ENCODE measurements at places on chromosomes 1 and 21.

DNA sequence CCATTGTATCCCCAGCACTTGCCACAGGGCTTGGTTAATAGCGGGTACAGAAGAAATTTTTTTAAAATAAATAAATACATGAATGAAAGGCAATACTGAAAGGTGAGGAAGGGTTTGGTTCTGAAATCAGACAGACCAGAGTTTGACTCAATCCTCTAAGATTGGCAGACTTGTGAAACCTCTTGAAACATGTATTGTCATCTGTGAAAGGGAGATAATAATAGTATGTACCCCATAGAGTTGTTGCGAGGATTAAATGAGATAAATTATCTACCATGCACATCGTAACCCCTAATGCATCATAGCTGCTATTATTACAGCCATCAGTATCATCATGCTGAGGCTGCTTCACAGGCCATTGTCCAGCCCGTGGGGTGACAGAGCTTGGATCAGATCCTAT, 41.4 kb downstream of the S1PR1 start:
- DNase-seq, result no peak

DNA sequence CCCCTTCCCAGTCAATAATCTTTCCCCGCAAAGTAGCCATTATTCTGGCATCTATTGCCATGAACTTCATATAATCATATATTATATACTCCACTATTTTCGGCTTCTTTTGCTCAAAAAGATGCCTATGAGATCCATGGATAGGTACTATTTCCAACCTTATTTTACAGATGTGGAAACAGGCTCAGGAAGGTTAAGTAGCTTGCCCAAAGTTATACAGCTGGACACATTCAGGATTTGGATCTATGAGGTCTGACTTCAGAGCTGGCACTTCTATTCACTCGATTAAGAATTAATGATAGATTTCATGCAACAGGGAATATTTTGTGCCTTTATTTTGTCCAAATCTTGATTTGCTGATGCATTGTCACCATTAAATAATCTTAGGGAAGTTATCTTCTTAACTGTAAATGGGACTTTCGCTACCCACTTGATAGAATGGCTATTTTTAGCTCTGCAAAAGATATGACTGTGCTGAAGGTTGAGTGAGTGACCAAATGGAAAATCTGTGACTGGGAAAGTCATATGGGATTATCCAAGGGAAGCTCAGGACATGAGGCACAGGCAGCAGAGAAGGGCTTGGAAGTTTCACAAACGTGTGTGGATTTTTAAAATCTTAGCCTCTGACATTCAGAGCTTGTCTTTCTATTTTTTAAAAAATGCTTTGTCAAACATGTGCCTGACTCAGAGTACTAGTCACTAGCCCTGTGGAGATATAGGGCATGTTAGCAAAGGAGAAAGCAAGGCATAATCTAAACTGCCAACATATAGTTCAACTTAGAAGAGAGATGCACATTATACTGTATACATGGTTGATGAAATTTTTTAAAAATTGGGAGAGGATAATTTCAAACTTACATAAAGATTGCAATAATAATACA, 36.5 kb downstream of the GIPC2 start:
- no peak for DNase-seq

GRCh38 chr1:156937883-156938282, 17.5 kb downstream of the LRRC71 start:
- DNase-seq, result no peak

- no peak for DNase-seq
These were observed 177.3 kb downstream of the CACNA1E start for GRCh38 chr1:181660621-181661020.

DNA sequence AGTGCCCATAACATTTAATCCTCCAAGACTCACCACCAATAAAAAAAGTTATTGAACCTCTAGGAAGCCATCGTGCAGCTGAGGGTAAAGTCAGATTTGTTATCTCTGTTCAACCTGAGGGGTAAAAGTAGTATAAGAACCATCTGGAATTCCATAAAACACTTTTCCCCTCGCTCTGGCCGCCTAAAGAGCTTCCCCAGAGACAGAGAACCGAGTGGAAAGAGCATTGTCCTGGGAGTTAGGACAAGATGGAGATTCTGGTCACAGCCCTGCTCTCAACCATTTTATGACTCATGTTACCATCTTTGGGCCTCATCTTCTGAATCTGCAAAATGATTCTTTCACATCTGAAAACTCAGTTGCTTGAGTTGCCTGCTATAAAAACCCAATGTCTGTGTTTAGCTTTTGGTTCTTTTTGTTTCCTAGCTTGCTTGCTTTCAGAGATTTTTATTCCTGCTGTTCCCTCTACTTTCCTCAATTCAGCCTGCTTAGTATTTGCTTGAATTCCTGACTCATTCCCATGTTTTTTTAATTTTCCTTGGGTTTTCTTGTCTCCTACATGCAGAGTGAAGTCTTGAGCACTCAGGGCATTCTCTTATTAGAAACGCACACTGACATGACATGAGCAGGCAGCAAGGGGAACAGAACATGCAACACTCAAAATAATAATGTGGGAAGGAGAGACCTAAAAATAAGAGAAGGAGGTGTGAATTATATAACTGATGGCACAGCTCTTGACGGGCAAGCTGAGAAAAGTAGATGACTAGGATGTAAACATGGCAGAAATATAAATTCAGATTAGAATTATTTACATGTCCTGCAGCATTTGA, 1.7 kb downstream of the EPHX4 start:
- no peak for DNase-seq

DNA sequence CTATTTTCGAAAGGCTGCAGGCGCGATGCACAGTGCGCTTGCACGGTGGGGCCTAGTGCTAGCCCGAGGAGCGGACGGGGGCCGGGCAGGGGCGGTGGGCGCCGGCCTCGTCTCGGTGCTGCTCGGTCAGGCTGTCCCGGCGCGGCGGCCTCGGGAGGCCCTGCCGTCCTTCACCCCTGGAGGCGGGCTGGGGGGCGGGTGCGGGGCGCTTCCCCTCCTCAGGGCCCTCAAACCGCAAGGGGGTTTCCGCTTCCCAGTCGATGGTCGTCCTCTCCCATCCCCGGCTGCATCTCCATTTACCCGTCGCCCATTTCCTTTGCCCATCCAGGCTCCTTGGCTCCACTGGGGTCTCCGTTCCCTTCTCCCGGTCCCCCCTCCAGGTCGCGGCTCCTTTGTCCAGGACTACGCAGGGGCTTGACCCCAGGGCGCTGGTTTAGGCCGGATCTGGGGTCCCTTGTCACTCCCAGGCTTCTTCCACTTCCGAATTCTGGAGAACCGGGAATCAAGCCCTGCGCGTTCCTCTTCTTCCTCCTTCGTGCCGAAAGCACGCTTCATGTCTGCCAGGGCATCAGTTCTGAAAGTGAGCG, 196.3 kb upstream of the LMO4 start:
- DNase-seq, result no peak

DNA sequence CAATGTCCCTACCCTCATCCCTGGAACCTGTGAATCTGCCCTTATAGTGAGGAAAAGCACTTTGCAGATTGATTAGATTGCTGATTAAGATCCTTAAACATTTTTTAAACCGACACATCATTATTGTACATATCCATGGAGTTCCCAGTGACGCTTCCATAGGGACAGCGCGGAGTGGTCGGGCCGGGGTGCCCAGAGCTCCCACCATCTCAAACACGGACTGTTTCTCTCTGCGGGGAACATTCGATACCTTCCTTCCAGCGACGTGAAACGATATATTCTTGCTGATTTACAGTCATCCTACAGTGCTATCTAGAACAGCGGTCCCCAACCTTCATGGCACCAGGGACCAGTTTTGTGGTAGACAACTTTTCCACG, 4.0 kb downstream of the KRTAP10-12 start:
- DNase-seq, result no peak

DNA sequence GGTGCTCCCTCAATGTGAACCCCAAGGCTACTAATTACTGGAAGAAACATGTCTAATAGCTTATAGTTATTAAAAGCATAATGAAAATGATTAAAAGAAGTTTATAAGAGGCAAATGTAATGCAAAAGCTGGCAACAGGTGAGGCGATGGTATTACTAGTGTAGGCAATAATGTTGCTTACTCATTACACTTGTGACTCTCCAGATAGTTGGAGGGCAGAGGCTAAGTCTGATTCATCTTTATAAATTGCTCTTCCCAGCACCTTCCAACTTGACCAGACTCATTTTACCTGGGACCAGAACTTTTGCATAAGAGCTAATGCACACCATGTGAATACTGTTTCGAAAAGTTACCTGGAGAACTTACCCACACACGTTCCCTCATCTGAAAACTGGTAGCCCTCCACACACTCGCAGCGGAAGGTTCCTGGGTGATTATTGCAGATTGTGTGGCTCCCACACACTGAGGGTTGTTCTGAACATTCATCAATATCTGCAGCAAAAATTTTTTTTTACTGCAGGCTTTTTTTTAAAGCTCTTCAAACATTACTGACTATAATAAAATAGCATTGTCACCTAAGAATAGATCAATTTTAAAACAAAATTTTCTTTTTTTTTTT, 48.0 kb downstream of the NID1 start:
- no peak for DNase-seq

GRCh38 chr1:173043253-173043652, 7.5 kb downstream of the TNFSF18 start:
- no peak for DNase-seq

- DNase-seq, result no peak
These were observed 91.3 kb upstream of the HNRNPU start for GRCh38 chr1:244955661-244956060.

GRCh38 chr1:6014130-6014999, 22.1 kb upstream of the NPHP4 start:
- no peak for DNase-seq

GRCh38 chr1:10065344-10065685, 32.6 kb downstream of the UBE4B start:
- DNase-seq, result no peak

GRCh38 chr1:20423169-20423795, 62.7 kb downstream of the CAMK2N1 start:
- no peak for DNase-seq

Data from activated T-helper 1 cell treated with anti-CD3 and anti-CD28 coated beads, Interleukin-2, amount 50 U/mL, for 16 hours (primary cell).